Activated CD4-positive, alpha-beta T cell treated with anti-CD3 and anti-CD28 coated beads, Interleukin-2, amount 10 ng/mL, durations not matched to agents 24 days and 14 days (primary cell): ENCODE measurements at places on chromosomes 11 and 22.

GRCh38 chr11:93603225-93604007, 58.1 kb upstream of the CEP295 start:
- H3K4me3 ChIP-seq, result no peak overlapping the region
- peaks cover 10% of the 10 kb centered on the region for H3K27me3 ChIP-seq
- no peaks in the 10 kb centered on the region for H3K36me3 ChIP-seq
- H3K27ac ChIP-seq, result no peak overlapping the region
- DNase-seq, result no peak
- H3K4me1 ChIP-seq, result no peaks in the 10 kb centered on the region

DNA sequence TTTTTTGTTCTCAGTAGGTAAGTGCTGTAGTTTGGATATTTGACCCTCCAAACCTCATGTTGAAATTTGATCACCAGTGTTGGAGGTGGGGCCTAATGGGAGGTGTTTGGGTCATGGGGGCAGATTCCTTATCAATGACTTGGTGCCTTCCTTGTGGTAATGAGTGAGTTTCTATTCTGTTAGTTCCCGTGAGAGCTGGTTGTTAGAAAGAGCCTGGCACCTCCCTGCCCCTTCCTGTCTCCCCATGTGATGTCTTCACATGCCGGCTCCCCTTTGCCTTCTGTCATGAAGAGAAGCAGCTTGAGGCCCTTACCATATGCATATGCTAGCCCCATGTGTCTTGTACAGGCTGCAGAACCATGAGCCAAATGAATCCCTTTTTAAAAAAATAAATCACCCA, 138.3 kb downstream of the TMEM135 start:
- peaks cover 3% of the 10 kb centered on the region for H3K4me1 ChIP-seq
- peaks cover 15% of the 10 kb centered on the region for H3K36me3 ChIP-seq
- no peak overlapping the region for H3K4me3 ChIP-seq
- no peaks in the 10 kb centered on the region for H3K27me3 ChIP-seq

- no peak for DNase-seq
- peaks cover 4% of the 10 kb centered on the region for H3K4me1 ChIP-seq
- H3K27me3 ChIP-seq, result peaks cover 7% of the 10 kb centered on the region
- no peak overlapping the region for H3K27ac ChIP-seq
- no peaks in the 10 kb centered on the region for H3K36me3 ChIP-seq
Measured at GRCh38 chr11:65692367-65692766, 19.7 kb upstream of the KAT5 start.

GRCh38 chr11:93490996-93491618, 52.1 kb downstream of the SMCO4 start:
- no peak overlapping the region for H3K4me3 ChIP-seq
- H3K36me3 ChIP-seq, result peaks cover 6% of the 10 kb centered on the region
- peaks cover 2% of the 10 kb centered on the region for H3K4me1 ChIP-seq
- no peak for DNase-seq
- no peak overlapping the region for H3K27ac ChIP-seq
